NCI-H2081 (cell line): ENCODE measurements at places on chromosomes 3 and 15.
A peak's percentile ranks its signal among the peaks of the same experiment; 100 is the strongest.

DNA sequence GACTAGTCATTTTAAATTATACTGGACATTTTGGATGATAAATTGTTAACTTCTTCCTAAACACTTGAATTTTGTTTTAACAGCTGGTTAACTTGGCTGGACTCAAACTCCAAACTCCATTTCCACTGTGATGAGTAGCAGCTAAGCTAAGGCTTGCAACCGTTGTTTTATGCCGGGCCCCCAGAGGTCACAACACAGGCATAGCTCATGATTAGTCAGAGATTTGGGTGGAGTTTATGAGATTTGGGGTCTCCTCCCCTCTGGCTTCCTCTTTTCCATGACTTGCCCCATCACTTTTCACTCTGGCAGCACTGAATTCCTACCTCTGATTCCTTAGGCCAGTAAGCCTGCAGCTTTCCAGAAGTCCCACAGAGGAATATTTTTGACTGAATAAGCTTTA is 12.8 kb downstream of the THAP10 start:
- no peak for DNase-seq

DNA sequence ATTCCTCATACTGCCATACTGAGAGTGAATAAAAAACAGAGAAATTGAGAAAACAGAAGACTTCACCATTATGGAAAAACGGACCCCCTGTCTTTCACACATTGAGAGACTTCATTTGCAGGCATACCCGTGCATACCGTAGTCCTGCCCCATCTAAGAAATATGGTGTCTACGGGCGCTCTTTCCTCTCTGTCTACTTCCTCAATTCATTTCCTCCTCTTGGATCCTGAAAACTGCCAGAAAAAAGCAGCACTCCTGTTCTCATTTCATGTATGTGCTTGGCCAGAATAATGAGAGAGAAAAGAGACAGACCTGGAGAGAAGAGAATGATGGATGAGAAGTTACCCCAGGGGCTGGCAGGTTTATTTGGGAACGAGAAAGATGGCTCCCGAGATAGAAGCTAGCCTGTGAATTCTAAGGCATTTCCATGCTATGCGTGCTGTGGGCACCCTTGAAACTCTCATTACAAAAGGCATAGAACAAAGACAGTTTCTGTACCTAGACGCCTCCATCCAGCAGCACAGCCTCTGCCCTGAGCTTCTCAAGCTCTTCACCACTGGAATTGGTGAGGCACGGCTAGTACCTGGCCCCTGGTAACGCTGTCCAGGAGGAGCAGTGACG is 62.5 kb upstream of the EPHB3 start:
- no peak for DNase-seq

DNA sequence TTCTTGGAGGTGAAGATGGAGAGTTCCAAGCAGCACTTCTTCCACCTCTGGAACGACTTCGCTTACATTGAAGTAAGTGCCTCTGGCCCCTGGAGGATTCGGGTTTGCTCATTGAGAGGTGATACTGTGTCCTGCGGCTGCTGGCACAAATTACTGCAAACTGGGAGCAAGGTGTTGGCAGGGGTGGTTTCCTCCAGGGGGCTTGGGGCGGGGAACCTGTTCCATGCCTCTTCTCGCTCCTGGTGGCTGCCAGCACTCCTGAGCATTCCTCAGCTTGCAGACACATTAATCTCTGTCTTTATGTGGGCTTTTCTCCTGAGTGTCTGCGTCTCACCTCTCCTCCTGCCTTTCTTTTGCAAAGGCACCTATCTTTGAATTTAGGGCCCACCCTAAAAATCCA is 47.4 kb downstream of the MESD start:
- no peak for DNase-seq

- peak; percentile 46 for DNase-seq
Measured at GRCh38 chr3:172104471-172105072, 65.2 kb downstream of the FNDC3B start.

DNA sequence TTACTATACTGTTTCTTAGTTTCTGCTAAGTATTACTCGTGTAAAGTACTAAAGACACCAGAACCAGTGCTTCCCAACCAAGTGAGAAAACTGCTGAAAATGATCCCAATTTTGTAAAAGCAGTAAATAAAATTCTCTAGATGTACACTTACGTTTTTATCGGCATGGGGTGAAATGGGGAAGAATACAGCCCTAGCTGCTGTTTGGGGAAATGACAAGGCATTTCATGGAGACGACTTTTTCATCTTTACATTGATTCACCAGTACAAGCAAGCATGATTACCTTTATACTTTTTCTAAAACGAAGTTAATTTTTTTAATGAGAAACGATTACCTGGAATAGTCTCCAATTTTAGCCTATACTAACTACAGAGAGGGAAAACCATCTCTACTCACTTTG is 1.4 kb downstream of the PSMD6 start:
- no peak for DNase-seq

DNA sequence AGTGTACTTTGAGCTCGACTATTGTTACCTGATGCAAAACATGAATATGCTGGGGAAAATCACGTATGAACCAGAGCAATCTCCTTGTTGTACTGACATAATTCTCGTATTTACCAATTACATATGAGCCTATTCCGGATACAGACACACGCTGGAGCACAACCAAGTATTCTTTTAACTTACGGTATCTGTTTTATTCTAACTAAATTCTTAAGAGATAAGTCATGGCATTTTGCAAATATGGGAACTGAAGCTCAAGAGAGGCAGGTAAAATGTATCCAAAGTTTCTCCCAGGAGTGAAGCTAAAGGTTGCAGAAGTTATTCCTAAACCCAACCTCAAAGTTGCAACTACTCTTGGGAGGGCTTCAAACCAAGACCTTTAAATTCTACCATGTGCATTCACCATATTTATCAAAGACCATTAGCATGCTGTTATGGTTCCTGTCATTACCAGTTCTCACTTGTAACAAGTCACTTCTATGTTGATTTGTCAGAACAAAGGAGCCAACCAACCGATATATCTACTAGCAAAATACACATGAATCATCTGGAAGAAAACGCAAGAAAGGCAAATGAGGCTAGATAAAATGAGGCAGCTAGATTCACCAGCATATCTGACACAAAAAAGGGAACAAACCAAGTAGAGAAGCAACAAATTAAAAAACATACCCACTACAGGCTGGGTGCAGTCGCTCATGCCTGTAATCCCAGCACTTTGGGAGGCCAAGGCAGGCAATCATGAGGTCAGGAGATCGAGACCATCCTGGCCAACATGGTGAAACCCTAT is 17.8 kb downstream of the TBL1XR1 start:
- no peak for DNase-seq

DNA sequence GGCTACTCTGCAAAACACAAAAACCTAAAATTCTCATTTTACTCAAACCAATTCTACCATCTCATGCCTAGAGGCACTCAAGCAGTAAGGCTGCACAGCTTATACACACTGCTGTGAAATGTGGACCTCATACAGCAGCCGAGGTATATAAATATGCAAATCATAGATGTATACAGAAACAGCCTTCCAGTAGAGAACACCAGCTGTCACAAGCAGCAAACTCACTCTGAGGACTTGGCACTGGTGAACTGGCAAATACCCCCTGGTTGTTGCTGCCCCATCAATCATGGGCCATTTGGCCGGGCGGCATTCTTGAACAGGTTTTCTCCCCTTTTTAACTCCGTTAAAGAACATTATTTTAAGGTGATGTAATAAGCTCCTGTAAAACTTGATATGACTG is 378.0 kb downstream of the LSAMP start:
- peak; percentile 16 for DNase-seq
